Left ventricle myocardium inferior (tissue), 1 donor: ENCODE measurements at places on chromosomes 7 and 10. TPM values are rescaled to one million over a fixed set of nuclear protein-coding genes. Genes with fewer than 3 reads are reported as not detected.

DNA sequence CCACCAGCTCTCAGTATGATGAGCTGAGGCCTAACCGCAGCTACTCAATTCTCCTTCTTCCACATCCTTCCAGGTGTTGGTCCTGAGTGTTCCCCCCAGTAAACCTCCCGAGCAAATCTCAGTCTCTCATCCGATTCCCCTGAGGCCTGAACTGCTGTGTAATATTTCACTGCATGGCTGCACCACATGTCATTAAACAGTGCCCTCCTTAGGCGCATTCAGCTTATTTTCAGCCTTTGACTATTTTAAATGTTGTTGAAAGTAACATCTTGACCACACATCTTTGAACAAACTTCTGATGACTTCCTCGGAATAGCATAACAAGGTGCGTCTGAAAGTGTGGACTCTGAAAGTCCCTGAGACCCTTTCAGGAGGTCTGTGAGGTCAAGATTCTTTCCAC lies 62.8 kb upstream of the NPS start:
- no peak for DNase-seq
- H3K4me3 ChIP-seq, result no peak overlapping the region
- no peak overlapping the region for H3K27ac ChIP-seq

GRCh38 chr7:90413185-90413528 lies 9.9 kb downstream of the CLDN12 start:
- H3K27ac ChIP-seq, result no peak overlapping the region
- DNase-seq, result no peak
- peaks cover 57% of the 10 kb centered on the region for H3K36me3 ChIP-seq
- H3K4me1 ChIP-seq, result peaks cover 72% of the 10 kb centered on the region
- H3K27me3 ChIP-seq, result no peaks in the 10 kb centered on the region

DNA sequence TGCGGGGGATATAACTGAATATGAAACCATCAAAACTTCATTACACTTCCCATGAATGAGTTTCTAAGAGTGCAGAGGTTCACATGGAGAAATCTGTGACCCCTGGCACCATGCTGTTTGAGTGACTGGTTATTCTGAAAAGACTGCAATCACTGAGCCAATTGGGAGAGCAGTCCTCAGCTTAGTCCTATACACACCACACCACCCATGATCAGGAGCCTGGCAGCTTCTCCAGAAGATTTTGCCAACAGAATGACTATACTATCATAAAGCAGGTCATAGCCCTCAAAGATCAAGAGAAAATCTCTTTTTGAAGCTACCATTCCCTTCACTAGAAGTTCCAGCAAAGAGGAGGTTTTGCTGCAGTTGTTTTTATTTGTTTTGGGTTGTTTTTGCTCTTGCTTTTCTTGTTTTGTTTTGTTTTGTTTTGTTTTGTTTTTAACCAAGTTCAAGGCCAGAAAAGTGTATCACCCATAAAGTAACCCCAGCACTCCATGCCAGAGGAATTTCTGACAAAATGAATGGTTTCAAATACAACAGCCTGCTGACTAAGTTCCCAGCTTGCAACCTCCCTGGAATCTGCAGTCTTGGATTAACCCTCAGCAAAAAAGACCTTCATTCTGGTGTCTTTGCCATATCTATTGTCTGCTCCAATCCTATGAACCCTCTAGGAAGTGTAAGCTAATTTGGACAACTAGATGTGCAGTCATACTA lies 19.7 kb upstream of the HGF start:
- H3K27ac ChIP-seq, result no peak overlapping the region
- H3K4me1 ChIP-seq, result no peaks in the 10 kb centered on the region
- no peak overlapping the region for H3K4me3 ChIP-seq
- no peak for DNase-seq
- no peaks in the 10 kb centered on the region for H3K36me3 ChIP-seq
- H3K27me3 ChIP-seq, result no peaks in the 10 kb centered on the region

DNA sequence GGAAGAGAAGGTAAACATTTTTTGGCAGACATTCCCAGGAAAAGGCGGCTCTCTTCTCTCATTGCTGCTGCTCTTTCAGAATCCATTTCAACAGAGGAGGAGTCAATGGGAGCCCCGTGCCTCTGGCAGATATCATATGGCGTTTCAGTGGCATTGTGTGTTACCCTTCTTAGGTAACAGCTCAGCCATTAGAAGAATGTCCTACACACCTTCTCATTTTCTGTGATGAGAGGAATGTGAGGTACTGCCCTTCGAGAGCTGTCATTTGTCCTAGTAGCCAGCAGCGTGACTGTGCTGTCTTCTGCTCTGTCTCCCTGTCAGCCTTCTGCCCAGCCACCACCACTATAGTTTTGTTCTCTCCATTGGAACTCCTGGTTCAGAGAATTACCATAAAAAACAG lies 102.4 kb downstream of the EGFR start:
- peak overlapping the region; percentile 81 for H3K27ac ChIP-seq
- H3K4me3 ChIP-seq, result no peak overlapping the region
- no peaks in the 10 kb centered on the region for H3K36me3 ChIP-seq
- no peak for DNase-seq

- H3K27ac ChIP-seq, result no peak overlapping the region
- H3K4me3 ChIP-seq, result no peak overlapping the region
- peaks cover 98% of the 10 kb centered on the region for H3K36me3 ChIP-seq
- DNase-seq, result no peak
These were observed 23.5 kb downstream of the PFKFB3 start for GRCh38 chr10:6226216-6226615.

GRCh38 chr10:112375721-112376395 lies 1.9 kb downstream of the ACSL5 start:
- peak overlapping the region; percentile 64 for H3K4me3 ChIP-seq
- H3K36me3 ChIP-seq, result no peaks in the 10 kb centered on the region
- H3K27ac ChIP-seq, result peak overlapping the region; percentile 83
- no peaks in the 10 kb centered on the region for H3K27me3 ChIP-seq

GRCh38 chr7:95246831-95247370 lies 77.4 kb downstream of the PON1 start:
- H3K27me3 ChIP-seq, result no peaks in the 10 kb centered on the region
- DNase-seq, result no peak
- no peaks in the 10 kb centered on the region for H3K4me1 ChIP-seq
- H3K4me3 ChIP-seq, result no peak overlapping the region
- no peak overlapping the region for H3K27ac ChIP-seq
- no peaks in the 10 kb centered on the region for H3K36me3 ChIP-seq

DNA sequence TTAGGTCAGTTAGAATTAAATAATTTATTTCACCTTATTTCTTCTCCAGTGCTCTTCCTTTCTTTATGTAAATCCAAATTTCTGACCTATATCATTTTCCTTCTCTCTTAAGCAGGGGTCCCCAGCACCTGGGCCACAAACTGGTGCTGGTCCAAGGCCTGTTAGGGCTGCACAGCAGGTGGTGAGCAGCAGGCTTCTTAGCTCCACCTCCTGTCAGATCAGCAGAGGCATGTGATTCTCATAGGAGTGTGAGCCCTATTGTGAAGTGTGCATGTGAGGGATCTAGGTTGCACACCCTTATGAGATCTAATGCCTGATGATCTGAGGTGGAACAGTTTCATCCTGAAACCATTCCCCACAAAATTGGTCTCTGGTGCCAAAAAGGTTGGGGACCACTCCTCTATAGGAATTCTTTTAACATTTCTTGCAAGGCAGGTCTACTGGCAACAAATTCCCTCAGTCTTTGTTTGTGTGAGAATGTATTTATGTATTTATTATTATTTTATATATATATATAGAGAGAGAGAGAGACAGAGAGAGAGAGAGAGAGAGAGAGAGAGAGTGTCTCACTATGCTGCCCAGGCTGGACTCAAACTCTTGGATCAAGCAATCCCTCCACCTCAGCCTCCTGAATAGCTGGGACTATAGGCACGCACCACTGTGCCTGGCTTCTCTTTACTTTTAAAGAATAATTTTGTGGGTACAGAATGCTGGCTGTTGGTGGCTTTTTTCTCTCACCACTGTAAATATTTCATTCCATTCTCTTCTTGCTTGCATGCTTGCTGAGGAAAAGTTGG lies 4.3 kb upstream of the ABCC2 start:
- H3K36me3 ChIP-seq, result no peaks in the 10 kb centered on the region
- H3K27ac ChIP-seq, result no peak overlapping the region
- H3K4me3 ChIP-seq, result no peak overlapping the region
- no peaks in the 10 kb centered on the region for H3K4me1 ChIP-seq

- no peak overlapping the region for H3K4me3 ChIP-seq
- H3K4me1 ChIP-seq, result no peaks in the 10 kb centered on the region
These were observed 45.4 kb upstream of the MBL2 start for GRCh38 chr10:52818019-52818418.

- no peak overlapping the region for H3K4me3 ChIP-seq
- no peak for DNase-seq
- H3K36me3 ChIP-seq, result no peaks in the 10 kb centered on the region
- H3K27me3 ChIP-seq, result peaks cover 19% of the 10 kb centered on the region
These were observed 18.8 kb upstream of the LIPM start for GRCh38 chr10:88783724-88784123.

DNA sequence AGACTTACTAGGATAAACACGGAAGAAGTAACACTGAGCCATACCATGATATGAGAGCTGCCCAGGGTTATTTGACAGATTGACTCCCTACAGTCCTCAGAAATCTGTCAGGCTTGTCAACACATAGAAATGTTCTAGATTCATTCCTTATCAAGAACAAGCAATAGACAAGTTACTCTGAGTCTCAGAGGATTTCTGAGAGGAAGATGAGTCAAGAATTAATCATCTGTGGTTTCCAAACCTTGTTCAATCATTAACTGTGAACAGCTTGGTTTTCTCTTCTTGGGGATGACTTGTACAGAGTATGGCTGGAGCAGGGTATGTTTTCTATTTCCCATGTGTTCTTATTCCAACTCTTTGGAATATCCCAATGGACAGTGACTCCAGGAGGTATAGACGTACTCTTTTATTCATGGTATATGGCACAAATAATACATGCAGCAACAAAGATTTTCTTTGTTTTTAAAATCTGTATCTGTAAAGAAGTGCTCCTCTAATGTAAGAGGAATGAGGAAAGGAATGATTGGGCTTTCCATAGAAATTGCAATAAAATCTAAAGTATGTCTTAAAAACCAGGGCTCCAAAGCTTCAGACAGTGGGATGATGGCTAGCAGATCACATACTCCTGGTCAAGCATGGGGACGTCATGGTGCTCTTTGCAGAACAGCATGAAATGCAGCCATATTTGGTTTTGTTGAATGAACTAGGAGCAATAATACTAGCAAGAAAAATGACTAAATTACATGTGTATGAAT lies 11.9 kb upstream of the SFR1 start:
- DNase-seq, result no peak
- H3K4me3 ChIP-seq, result no peak overlapping the region
- no peak overlapping the region for H3K27ac ChIP-seq
- H3K27me3 ChIP-seq, result no peaks in the 10 kb centered on the region
- no peaks in the 10 kb centered on the region for H3K36me3 ChIP-seq

GRCh38 chr7:68185631-68186456 lies 1189.2 kb downstream of the TYW1 start:
- no peak overlapping the region for H3K27ac ChIP-seq
- H3K27me3 ChIP-seq, result no peaks in the 10 kb centered on the region
- DNase-seq, result no peak
- no peaks in the 10 kb centered on the region for H3K36me3 ChIP-seq
- H3K4me1 ChIP-seq, result no peaks in the 10 kb centered on the region

The ACSM6 gene
- total RNA-seq, result not detected

The HOXA10 gene
- total RNA-seq, result not detected

The IL6 gene
- 0.69 TPM for total RNA-seq

The OR13A1 gene
- total RNA-seq, result not detected

The SRRM3 gene
- 6.1 TPM for total RNA-seq

The ZNF282 gene
- total RNA-seq, result 15.0 TPM

The CFAP70 gene
- 2.0 TPM for total RNA-seq
